ENCODE measurements at places on chromosomes 5 and 9.

- DNase-seq = no peak
Observed at GRCh38 chr5:112232667-112233066, 186.4 kb downstream of the EPB41L4A start.

GRCh38 chr5:148972396-148972795 is 90.5 kb downstream of the SH3TC2 start:
- no peak for DNase-seq

DNA sequence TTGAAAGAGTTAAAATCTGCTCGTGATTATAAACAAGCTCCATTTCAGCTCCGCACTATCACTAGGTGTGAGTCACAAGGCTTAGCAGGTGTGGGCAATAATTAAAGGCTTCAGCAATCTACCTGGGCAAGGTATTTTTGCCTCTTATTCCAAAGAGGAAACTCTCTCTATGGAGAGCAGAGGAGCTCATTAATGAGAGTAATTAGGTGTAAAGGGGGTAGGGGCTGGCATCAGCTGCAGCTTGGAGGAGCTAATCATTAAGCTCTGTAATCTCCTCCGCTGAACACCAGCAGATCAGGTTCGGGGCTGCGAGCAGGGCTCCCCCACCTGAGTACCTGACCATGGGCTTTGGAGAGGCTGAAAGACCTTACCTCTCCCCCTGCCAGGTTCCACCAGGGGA is 129.2 kb downstream of the CRB2 start:
- DNase-seq = no peak

GRCh38 chr9:96073531-96074480 is 198.3 kb downstream of the ERCC6L2 start:
- DNase-seq = no peak

DNA sequence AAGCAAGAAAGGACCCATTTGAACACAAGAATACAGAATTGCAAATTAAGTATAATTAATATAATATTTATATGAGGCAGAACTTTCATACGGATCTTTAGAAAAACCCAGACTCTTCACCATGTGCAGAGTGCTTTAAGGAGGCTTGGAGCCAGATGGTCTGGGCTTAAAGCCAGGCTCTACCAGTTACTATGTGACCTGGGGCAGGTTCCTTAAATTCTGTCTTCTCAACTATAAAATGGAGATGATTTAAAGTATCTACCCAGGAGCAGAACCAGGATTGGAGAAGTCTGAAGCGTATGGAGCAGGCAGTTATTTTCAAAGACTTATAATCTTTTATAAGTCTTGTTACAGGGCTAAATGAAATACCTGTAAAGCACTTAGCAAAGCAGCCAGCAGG is 202.1 kb downstream of the TSSK1B start:
- no peak for DNase-seq

GRCh38 chr5:54577937-54578653 is 60.5 kb downstream of the SNX18 start:
- DNase-seq = no peak
